ENCODE measurements at places on chromosomes 6 and 20. TPM values are rescaled to one million over a fixed set of nuclear protein-coding genes. Genes with fewer than 3 reads are reported as not detected.
A peak's percentile ranks its signal among the peaks of the same experiment; 100 is the strongest.

GRCh38 chr20:59785986-59786795, 147.2 kb downstream of the SYCP2 start:
- no peak overlapping the region for H3K4me3 ChIP-seq
- DNase-seq, result no peak
- H3K27ac ChIP-seq, result no peak overlapping the region
- no peaks in the 10 kb centered on the region for H3K4me1 ChIP-seq
- peaks cover 7% of the 10 kb centered on the region for H3K27me3 ChIP-seq
- no peaks in the 10 kb centered on the region for H3K36me3 ChIP-seq

DNA sequence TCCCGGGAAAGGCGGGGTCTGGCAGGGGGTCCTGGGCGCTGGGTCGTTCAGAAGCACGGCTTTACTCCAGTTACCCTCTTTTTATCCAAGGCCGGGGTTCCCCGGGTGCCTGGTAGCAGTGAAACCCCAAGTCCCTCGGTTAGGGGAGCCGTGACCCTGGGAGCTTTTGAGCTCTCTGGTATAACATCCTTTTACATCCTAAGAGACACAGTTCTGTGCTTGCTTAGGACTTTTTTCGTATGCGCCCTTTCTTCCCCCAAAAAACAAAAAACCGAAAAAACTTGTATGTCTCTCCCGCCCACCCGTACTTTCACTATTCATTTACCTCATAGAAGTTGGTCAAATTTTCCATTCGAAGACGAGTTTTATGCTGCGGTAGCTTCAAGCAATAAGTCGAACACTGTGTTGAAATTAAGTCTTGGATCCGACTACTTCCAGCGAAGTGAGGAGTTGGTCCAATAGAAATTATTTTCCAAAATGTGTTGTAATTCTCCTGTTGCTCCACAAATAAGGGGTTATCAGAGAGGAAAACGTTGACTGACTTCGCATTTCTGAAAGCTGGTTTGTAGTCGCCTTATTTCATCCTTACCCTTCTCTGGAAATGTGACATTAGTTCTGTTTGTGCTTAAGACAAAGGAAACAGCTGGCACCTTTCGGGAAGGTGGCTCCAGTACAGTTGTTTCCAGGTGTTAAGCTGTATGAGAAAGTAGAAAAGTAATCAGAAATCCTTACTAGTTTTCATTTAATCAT, 816 bp upstream of the MAN1A1 start:
- H3K4me3 ChIP-seq, result peak overlapping the region; percentile 80
- DNase-seq, result peak; percentile 69
- peaks cover 11% of the 10 kb centered on the region for H3K4me1 ChIP-seq
- H3K27me3 ChIP-seq, result no peaks in the 10 kb centered on the region
- H3K36me3 ChIP-seq, result no peaks in the 10 kb centered on the region
- peak overlapping the region; percentile 65 for H3K27ac ChIP-seq

The PKIB gene
- total RNA-seq, result 64.1 TPM

DNA sequence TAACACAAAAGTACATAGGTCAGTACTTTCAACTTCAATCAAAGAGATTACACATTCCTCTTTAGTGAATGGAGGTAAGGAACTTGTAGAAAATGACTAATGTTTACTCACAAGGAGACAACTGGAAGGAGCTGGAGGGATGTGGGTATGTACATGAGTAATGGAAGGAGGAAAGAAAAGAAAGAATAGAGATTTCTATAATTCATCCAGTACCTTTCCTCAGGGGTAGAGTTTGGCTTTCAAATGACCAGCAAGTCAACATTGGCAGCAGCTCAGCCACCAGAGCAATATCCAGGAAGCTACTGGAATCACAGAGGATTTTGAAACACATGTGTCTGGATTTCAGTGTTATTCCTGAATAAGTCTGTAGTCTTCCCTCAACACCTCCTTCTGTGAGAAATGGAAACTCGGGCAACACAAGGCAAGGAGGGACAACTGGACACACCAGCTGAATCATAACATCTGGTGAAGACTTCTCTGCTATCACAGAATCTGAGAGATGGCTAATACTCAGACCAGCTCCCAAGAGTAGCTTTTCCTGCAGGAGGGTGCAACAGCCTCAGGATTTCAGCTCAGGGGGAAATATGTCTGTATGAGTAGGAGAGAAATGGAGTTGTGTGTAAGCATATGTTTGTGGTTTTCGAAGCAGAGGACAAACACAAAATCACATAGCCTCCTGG, 98.8 kb downstream of the HAO1 start:
- peak overlapping the region; percentile 11 for H3K4me3 ChIP-seq
- DNase-seq, result peak; percentile 85
- H3K27me3 ChIP-seq, result no peaks in the 10 kb centered on the region
- H3K36me3 ChIP-seq, result no peaks in the 10 kb centered on the region
- peaks cover 21% of the 10 kb centered on the region for H3K4me1 ChIP-seq
- H3K27ac ChIP-seq, result peak overlapping the region; percentile 82

DNA sequence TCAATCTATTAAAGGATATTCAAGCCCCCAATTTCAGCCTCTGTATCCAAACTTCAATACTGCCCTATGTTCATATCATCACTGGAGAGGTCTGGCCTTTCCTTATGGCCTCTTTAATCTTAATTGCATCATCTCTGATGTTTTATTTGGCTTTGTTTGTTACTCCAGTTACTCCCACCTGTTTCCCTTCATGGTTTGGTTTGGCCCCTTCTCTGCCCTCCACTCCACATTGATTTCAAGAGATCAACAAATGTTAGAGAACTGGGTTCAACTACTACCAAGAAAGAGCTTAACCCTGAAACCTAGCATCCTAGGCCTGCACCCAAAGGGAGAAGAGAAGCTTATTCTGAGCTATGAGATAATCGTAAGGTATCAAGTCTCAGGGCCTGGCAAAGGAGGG, 221.6 kb downstream of the LAMA2 start:
- no peaks in the 10 kb centered on the region for H3K4me1 ChIP-seq
- no peak overlapping the region for H3K4me3 ChIP-seq
- no peak for DNase-seq
- no peak overlapping the region for H3K27ac ChIP-seq
- H3K27me3 ChIP-seq, result no peaks in the 10 kb centered on the region

The ZFP64 gene
- total RNA-seq, result 20.3 TPM

GRCh38 chr6:154653853-154654252, 79.4 kb upstream of the SCAF8 start:
- H3K4me3 ChIP-seq, result no peak overlapping the region
- no peaks in the 10 kb centered on the region for H3K36me3 ChIP-seq
- H3K27me3 ChIP-seq, result no peaks in the 10 kb centered on the region
- no peak overlapping the region for H3K27ac ChIP-seq
- H3K4me1 ChIP-seq, result peaks cover 12% of the 10 kb centered on the region

The ERVFRD-1 gene
- total RNA-seq, result not detected

DNA sequence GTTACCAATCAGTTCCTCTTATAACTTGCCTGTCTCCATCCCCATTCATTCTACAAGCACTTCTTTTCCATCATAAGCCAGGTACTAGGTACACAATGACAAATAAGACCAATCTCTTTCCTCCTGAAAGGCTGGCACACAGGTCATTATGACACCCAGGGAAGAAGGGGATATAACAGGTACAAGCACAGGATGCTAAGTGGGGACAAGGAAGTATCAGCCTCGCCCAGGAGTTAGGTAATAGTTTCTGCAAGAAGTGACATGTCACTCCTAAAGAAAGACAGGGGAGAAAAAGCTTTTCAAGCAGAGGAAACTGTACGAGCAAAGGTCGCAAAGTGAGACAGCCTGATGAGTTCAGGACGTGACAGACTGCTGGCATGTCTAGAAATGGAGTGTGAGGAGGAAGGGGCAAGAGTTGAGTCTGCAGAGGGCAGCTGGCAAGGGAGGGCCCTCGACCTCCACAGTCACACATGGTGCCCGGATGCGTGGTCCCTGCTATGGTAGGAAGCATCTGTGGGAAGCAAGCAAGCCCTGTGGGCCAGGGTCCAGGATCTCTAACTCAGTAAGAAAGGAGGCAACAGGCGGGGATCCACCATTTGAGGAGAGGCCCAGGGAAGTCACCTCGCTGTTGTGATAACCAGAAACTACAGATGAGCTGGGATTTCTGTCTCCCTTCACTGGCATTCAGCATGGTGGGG, 40.4 kb downstream of the GPLD1 start:
- H3K4me3 ChIP-seq, result no peak overlapping the region
- H3K27ac ChIP-seq, result no peak overlapping the region
- no peaks in the 10 kb centered on the region for H3K27me3 ChIP-seq
- H3K4me1 ChIP-seq, result no peaks in the 10 kb centered on the region

The LINC00237 gene
- total RNA-seq, result not detected

- no peak overlapping the region for H3K4me3 ChIP-seq
- no peaks in the 10 kb centered on the region for H3K27me3 ChIP-seq
- no peaks in the 10 kb centered on the region for H3K36me3 ChIP-seq
- no peak for DNase-seq
- no peaks in the 10 kb centered on the region for H3K4me1 ChIP-seq
- H3K27ac ChIP-seq, result no peak overlapping the region
Observed at GRCh38 chr20:32962053-32962452, 42.2 kb downstream of the SUN5 start.

All from astrocyte (in vitro differentiated cells and primary cell).